ENCODE measurements at places on chromosomes 6 and 20. TPM values are rescaled to one million over a fixed set of nuclear protein-coding genes. Genes with fewer than 3 reads are reported as not detected.
A peak's percentile ranks its signal among the peaks of the same experiment; 100 is the strongest.

The FAM8A1 gene
- total RNA-seq, result 16.7 TPM

The REM1 gene
- total RNA-seq, result 1.5 TPM

The HRH3 gene
- not detected for total RNA-seq

The TAPBP gene
- 78.2 TPM for total RNA-seq

The AMD1 gene
- total RNA-seq, result 67.0 TPM

The MCCD1 gene
- not detected for total RNA-seq

The FRS3 gene
- 4.8 TPM for total RNA-seq

The PAX1 gene
- not detected for total RNA-seq

The MYCT1 gene
- total RNA-seq, result 13.7 TPM

The HEY2 gene
- total RNA-seq, result 60.6 TPM

The BMP6 gene
- 2.6 TPM for total RNA-seq

The TMEM14A gene
- 8.4 TPM for total RNA-seq

The SFTA2 gene
- not detected for total RNA-seq

The SNAI1 gene
- total RNA-seq, result 0.81 TPM

The OLIG3 gene
- not detected for total RNA-seq

GRCh38 chr6:92723390-92723931, 695.9 kb downstream of the EPHA7 start:
- DNase-seq, result no peak

DNA sequence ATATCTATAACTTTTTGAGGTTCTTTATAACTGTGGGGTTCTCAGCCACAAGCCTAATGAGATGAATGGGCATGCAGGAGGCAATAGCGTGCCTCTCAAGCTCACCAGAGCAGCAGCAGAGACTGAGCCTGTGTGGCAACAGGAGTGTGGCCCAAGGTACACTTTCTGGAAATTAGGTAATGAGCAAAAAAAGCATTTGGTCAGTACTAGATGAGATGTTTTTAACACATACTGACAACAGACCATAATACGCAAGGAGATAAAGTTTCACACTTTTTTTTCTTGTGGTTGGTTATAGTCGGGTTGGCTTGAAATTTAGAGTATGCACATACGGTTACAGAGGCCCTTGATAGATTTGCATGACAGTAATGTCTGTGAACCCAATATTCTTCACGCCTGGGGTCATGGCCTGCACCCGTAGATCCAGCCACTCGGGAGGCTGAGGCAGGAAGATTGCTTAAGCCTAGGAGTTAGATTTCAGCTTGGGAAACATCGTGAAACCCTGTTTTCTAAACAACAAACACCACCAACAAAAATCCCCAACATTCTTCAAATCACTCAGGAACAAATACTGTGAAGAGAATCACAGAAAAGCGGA, 300.1 kb downstream of the GMDS start:
- DNase-seq, result no peak

GRCh38 chr6:9841886-9842725, 572.8 kb downstream of the TFAP2A start:
- no peak for DNase-seq

GRCh38 chr6:133062696-133063306, 178.4 kb upstream of the EYA4 start:
- DNase-seq, result no peak

DNA sequence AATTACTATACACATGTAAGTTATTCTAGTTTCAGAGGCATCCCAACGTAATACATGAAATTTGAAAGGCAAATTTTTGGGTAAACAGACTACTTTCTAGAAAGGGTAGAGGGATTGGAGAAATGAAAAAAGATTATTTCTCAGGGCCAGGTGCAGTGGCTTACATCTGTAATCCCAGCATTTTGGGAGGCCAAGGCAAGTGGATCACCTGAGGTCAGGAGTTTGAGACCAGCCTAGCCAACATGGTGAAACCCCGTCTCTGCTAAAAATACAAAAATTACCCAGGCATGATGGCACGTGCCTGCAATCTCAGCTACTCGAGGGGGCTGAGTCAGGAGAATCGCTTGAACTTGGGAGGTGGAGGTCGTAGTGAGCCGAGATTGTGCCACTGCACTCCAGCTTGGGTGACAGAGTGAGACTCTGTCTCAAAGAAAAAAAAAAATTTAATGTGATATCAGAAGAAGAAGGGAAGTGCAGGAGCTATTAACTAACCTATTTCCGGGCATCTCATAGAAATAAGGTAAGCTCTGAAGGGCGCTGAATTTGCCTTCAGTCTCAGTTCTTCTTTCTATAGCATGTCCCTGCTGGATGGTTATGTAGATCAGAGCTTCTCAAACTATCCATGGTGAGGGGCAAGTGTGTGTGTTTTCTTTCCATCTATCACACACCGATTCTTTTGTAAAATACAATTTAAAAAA, 100.3 kb upstream of the MTHFD1L start:
- DNase-seq, result no peak

DNA sequence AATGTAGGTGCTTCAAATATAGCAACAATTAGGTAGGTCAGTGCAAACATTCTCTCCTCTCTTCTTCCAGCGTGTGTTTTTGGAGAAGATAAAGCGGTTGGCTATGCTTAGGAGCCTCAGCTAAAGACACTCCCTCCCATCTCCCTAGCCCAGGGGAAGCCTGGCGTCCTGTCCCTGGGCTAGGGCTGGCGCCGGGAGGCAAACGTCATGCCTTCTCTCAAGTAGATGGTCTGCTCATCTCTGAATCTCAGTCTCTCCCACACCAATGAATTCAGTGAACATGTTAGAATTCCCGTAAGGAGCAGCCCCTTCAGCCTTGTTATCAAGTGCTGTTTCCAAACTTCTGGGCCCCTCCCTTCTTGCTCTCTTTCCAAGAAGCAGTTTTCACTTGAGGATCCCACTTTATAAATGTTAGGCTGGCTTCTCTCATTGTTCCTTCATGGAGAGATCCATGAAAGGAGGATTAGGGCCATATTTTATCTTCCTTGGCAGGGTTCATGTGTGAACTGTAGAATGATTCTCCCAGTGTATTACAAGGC, 142.8 kb downstream of the CLIC5 start:
- no peak for DNase-seq

GRCh38 chr6:35096129-35096862, 44.8 kb downstream of the TCP11 start:
- DNase-seq, result no peak

GRCh38 chr6:72733045-72733444, 111.2 kb downstream of the KCNQ5 start:
- no peak for DNase-seq

DNA sequence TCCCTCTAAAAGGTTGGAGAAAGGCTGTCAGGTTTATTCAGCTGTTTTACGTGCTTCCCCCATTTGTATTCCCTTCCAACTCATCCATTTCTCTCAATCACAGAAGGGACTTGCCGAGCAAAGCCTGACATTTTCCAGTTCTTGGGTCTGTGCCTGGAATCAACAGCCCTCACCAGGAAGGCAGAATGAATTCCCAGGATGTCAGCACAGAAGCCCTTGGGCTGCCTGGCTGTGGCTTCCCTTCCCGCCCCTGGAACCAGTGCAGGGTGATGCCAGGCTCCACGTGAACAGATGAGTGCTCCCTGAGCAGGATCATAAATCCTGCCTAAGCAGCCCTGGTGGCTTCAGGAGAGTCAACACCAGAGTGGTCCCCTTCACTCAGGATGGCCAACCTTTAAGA, 86.1 kb upstream of the CD83 start:
- DNase-seq, result no peak

GRCh38 chr20:19426356-19426755, 213.9 kb downstream of the SLC24A3 start:
- no peak for DNase-seq

GRCh38 chr20:4667836-4668235, 53.9 kb upstream of the PRND start:
- DNase-seq, result no peak

- peak; percentile 94 for DNase-seq
These were observed 11.0 kb upstream of the NQO2 start for GRCh38 chr6:2988426-2989331.

GRCh38 chr20:10105046-10105445, 70.3 kb downstream of the ANKEF1 start:
- DNase-seq, result no peak

DNA sequence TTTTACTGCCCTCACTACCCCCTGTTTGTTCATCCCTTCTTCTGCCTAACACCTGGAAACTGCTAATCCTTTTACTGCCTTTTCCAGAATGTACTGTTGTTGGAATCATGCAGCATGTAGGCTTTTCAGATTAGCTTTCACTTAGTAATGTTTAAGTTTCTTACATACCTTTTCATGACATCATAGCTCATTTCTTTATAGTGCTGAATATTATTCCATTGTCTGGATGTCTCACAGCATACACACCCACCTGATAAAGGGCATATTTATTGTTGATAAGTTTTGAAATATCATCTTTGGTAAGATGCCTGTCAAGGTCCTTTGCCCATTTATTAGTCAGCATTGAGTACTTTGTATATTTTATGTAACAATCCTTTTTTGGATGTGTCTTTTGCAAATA, 588.2 kb upstream of the NRSN1 start:
- DNase-seq, result no peak

- peak; percentile 55 for DNase-seq
These were observed 81.7 kb upstream of the MAFB start for GRCh38 chr20:40770564-40771307.

DNA sequence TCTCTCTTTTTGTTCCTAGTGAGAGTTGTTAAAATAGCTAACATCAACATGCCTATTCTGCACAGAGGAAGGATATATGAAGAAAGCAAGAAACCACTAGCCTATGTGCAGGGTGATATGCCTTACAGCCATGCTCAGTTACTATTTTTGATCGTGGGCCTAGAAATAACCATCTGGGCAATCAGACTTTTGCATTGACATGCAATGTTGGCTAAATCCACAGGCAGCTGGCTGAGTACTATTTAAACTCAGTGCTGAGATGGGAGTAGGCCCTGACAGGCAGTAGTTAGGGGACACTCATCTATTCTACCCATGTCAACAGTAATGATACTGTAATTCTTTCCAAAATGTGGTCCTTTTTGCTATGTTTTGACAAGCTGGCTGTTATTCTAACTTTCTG, 89.6 kb downstream of the HDGFL1 start:
- no peak for DNase-seq

DNA sequence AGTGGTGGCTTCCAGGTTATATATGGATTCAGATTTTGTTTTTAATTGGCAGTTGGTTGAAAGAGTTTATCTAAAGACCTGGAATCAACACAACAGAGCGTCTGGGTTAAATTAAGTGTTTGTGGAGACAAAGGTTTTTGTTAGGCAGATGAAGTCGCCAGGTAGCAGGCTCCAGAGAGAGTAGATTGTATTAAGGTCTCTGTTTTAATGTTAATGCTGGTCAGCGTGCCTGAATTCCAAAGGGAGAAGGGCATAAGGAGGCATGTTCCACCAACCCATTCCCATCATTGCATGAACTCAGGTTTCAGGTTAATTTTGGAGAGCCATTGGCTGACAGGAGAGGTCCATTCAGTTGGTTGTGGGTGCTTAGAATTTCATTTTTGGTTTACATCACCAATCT, 744.1 kb upstream of the GJE1 start:
- no peak for DNase-seq

DNA sequence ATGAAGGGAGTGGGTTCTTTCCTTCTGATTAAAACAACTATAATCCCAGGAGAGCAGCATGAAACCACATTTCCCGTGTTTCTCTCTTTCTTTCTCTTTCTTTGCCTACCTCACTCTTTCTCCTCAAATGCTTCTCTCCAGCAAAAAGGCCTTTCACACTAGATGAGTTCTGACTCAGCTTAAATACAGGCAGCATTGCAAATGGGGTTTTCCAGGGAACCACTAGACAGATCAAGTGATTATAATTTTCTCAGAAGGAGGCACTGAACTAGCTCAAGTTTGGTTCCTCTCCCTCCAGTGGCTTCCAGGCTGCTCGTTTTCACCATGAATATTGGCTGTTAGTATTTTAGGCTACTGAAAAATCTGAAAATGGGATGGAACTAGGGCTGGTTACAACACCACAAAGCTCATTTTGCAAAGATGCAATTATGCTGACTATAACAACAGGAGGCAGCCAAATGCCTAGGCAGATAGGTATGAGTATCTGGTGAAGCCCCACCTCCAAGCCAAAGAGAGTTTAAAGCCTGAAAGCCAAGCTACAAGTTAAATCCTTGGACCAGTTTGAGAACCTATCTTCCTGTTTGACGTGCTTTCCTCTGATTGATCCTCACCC, 260.0 kb downstream of the MMUT start:
- DNase-seq, result no peak

GRCh38 chr6:44575644-44576043, 188.1 kb downstream of the CDC5L start:
- no peak for DNase-seq

- DNase-seq, result no peak
These were observed 252.9 kb upstream of the KCNG1 start for GRCh38 chr20:51275826-51276225.

DNA sequence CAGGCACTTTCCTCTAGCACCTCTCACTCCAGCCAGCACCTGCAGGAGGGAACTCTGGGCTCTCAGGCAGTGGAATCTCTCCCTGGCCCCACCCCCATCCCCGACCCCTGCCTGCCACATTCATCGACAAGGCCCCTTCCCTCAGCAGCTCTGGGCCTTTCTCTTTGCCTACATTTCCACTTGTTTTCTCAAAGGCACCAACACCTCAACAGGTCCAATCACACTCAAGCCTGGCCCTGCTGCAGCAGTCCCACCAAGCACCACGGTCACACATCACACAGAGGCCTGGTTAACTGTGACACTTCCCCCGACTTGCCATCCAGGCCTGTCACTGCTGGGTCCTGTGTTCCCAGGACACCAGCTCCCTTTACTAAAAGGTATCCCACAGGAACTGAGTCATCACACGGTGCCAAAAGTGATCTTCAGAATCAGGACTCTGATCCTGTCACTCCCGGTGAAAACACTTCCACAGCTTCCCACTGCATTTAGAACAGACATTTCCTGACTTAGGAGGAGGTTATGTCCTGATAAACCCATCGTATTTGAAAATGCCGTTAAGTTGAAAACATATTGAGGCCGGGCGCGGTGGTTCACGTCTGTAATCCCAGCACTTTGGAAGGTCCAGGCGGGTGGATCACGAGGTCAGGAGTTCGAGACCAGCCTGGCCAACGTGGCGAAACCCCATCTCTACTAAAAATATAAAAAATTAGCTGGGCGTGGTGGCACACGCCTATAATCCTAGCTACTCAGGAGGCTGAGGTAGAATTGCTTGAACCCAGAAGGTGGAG, 54.9 kb downstream of the MYH7B start:
- peak; percentile 22 for DNase-seq

GRCh38 chr6:2921520-2922115, 18.5 kb upstream of the SERPINB9 start:
- no peak for DNase-seq

- DNase-seq, result no peak
These were observed 19.1 kb downstream of the ZSCAN23 start for GRCh38 chr6:28424163-28424562.

- no peak for DNase-seq
These were observed 129.1 kb upstream of the SMLR1 start for GRCh38 chr6:130697995-130698535.

- peak; percentile 63 for DNase-seq
These were observed 49.8 kb downstream of the CPXM1 start for GRCh38 chr20:2750491-2751251.

GRCh38 chr20:40511478-40511877, 177.6 kb downstream of the MAFB start:
- peak; percentile 43 for DNase-seq
